Endothelial cell of umbilical vein (primary cell): ENCODE measurements at places on chromosomes 3 and 15.

GRCh38 chr3:29283231-29284119 lies 2.6 kb downstream of the RBMS3 start:
- no peak for DNase-seq
- peak overlapping the region; percentile 94 for H3K4me3 ChIP-seq
- no peaks in the 10 kb centered on the region for H3K27me3 ChIP-seq
- H3K36me3 ChIP-seq = no peaks in the 10 kb centered on the region

GRCh38 chr3:37262816-37263393 lies 88.5 kb upstream of the LRRFIP2 start:
- H3K36me3 ChIP-seq = no peaks in the 10 kb centered on the region
- H3K4me3 ChIP-seq = no peak overlapping the region
- no peaks in the 10 kb centered on the region for H3K27me3 ChIP-seq
- DNase-seq = no peak

DNA sequence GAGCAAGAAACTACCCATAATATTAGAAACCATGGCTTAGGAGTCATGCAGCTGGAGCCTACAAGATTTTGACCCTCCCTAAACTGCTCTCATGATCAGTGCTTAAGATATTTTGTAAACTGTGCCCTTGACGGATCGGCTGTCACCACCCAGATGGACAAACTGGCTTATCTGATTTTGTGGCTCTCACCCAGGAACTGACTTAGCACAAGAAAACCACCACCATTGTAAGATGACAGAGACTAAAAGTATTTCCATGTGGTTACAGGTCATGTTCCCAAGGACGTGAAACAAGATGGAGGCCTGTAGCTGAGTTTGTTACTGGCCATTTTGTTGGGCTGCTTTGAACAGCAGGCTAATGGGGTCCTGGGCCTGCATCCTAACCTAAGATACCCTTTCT lies 940.9 kb downstream of the OTOL1 start:
- no peak overlapping the region for H3K27ac ChIP-seq
- H3K4me1 ChIP-seq = no peaks in the 10 kb centered on the region
- H3K36me3 ChIP-seq = no peaks in the 10 kb centered on the region
- no peak overlapping the region for H3K4me3 ChIP-seq
- H3K27me3 ChIP-seq = no peaks in the 10 kb centered on the region

GRCh38 chr3:11698326-11699082 lies 54.8 kb upstream of the VGLL4 start:
- H3K36me3 ChIP-seq = no peaks in the 10 kb centered on the region
- DNase-seq = no peak
